ENCODE measurements at places on chromosomes 4 and X. TPM values are rescaled to one million over a fixed set of nuclear protein-coding genes. Genes with fewer than 3 reads are reported as not detected.

ZNF185 gene
- 0.40 TPM for total RNA-seq

TLR1 gene
- 0.25 TPM for total RNA-seq

SPANXN4 gene
- total RNA-seq: not detected

PWWP3B gene
- not detected for total RNA-seq

FAM149A gene
- total RNA-seq: not detected

PDCL2 gene
- total RNA-seq: 1.2 TPM

FREM3 gene
- total RNA-seq: not detected

PSAPL1 gene
- not detected for total RNA-seq

MAGEE2 gene
- total RNA-seq: not detected

INTU gene
- 4.2 TPM for total RNA-seq

- no peak for DNase-seq
Observed at GRCh38 chr4:147582386-147583060, 34.7 kb upstream of the TMEM184C start.

DNA sequence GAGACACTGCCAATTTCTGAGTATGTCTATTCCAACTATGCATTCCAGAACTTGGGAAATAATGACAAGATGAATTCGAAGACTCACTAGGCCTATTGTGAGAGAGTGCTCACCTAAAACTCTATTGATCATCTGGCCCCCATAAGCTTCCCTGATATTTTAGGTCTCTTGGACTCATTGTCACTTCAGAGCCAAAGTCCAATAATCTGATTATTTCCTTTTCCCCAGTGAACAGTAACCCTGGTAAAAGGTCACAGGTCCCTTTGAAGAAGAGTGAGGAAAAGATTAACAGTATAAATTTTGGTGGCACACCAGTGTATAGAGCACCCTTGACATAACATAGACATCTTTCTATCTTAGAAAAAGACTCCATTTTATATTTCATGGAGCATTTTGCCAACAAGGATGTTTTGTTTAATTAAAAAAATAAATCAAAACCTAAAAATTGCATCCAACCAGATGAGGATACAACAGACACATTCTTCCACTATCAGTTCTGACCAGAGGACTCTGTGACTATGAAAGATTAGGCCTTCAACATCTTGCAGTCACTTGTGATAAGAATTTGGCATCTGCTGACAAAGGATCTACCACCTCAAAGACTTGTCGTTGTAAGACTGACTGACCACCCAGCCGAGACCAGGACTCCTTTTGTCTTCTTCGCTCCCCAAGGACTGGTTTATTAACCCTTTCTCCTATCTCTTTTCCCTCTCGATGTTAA, 191.9 kb downstream of the MAB21L2 start:
- peak; percentile 9 for DNase-seq

DNA sequence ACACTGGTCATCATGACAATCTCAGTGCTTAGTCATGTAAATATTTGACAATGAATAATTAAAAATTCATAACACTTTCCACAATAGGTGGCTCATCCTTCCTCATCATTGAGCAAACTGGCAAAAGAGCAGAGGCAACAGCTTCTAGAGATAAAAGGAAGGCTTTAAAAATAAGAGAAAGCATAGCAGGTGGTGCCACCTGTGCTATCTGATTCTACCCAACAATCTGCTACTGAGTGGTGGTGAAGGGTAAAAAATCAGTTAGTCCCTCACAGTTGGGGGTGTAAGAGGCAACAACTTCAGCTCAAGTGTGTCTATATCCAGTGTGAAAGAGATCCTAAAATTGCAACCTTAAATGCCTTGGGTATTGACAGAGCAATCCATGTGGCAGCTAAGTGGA, 280.1 kb upstream of the PPARGC1A start:
- DNase-seq: no peak

DNA sequence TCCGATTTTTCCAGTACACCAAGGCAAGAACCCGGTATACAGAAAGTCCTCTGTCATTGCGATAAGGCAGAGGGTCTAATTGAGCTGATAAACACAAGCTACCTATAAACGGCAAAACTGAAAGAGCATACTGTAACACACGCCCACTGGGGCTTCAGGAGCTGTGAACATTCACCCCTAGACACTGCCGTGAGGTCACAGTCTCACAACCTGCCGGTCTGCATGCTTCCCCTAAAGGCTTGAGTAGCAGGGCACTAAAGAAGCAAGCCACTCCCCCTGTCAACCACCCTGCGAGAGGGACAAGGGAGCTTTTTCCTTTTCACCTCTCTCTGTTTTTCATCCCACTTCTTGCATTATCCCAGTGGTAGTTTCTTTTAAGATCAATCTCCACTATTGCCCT, 22.4 kb upstream of the F9 start:
- DNase-seq: no peak

DNA sequence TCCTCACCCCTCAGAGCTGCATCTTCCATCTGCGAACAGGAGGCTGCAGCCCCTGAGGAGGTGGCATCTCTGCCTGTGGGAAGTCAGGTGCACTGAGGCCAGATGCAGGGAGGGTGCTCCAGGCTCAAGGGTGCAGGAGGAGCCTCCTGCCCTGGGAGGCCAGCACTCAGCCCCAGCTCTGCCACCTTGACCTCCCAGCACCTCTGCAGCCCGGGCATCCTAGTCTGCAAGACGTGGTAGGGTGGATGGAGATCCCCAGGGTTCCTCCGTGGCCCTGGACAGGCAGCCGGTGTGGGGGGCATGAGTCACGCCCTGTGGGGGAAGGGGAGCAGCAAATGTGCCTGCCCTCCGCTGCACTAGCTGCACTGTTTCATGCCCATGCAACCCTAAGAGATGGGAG, 64.7 kb downstream of the TRMT44 start:
- DNase-seq: no peak

DNA sequence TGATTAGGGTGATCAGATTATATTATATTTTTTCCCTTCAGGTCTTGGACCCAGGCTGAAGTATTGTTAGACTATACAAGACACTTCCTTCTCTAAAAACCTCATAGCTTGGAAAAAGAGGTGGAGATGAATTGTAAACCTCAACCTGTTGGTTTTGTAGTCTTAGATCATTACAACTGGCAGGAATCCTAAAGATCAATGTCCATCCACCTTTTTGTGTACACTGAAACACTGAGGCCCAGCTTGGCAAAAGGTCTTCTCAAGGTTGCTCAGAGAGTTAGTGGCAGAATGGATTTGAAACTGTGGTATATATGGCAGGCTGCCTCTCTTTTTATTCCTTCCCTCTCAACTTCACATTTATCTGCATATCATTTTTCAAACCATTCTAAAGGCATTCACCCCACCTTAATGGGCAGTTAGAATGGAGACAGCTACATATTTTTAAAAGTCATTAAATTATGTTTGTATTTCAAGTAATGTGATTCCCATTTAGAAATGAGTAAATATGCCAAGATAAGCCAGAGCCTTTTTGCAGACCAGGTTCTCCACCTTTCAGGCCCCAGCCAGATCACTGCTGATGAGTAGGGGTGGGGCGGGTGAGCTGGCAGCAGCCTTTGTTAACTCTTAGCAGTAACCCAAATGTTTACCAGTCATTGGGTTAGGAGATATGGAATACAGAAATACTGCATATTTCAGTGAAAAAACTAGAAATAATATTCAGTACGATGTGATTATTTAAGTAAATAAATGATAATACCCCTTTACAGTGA, 243.2 kb upstream of the F9 start:
- no peak for DNase-seq

DNA sequence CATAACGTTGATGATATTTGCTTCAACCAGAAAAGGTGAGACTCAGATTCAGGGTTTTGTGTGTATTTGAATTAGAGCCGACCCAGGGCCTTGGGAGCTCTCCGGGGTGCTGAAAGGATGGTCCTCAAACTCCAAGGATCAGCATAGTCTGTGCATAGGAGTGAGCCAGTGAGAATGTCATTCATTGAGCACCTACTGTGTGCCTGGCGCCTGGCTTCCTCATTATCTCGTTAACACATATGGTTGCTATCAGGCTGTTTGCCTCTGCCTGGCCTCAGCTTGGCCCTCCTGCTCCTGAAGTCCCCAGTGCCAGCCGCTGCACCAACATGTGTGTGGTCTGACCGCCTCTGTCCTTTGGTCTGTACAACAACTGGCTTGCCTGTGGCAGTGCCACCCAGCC, 25.1 kb upstream of the JAKMIP1 start:
- peak; percentile 35 for DNase-seq

- DNase-seq: no peak
Observed at GRCh38 chr4:42152507-42153504, at the start of gene BEND4. Gene BEND4 (minus strand): TSS chr4:42152655. CDS start chr4:42152143, 512 bp downstream.

- peak; percentile 41 for DNase-seq
Observed at GRCh38 chr4:6988016-6988715, 55.0 kb upstream of the TADA2B start.

GRCh38 chr4:115865736-115866135, 752.3 kb upstream of the NDST4 start:
- DNase-seq: no peak

GRCh38 chrX:77561372-77561771, 114.2 kb downstream of the FGF16 start:
- no peak for DNase-seq
